ENCODE measurements at places on chromosomes 1 and 21.

DNA sequence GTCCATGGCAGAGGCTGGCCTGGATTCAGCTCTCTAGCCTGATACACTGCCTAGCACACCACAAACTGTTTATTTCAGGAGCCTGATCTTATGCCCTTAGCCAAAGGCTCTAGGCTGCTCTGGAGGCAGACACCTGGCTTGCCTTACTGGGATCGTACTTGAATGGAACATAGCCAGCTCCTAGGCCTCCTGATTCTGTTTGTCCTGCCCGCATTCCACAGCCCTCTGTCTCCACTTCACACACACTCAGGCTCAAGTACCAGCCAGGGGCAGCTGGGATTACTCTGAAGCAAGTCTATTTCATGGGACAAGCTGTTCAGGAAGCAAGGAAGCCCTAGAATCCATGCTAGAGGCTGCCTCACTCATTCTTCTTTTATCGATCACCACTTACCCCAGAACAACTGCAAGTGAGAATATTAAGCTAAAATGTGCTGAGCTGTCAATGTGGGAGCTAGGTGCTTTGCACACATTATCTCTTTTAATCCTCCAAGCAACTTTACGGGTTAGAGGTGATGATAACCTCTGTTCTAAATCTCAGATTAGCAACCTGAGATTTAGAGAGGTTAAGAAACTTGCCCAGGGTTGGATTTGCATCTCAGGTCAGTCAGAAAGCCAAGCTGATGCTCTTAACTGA lies 31.1 kb upstream of the CYP4B1 start:
- DNase-seq = no peak

DNA sequence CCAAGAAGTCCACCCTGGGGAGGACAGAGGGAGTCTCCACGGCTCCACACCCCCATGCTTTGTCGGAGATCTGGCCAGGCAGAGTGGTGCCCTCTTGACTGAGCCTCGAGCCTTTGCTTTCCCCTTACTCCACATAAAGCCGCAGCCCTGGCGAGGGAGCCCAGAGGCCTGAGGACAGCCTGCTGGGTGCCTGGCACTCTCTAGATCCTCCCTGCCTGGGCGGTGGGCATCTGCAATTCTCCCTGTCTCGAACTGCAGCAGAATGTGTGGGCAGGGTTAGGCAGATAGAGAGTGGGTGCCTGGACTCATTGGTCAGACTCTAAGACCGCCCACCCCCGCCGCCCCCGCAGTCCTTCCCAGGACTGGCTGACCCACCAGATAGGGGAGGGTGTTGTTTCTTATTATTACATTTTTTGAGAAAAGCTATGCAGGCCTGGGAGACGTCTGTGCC lies 13.9 kb downstream of the EPHX1 start:
- no peak for DNase-seq

DNA sequence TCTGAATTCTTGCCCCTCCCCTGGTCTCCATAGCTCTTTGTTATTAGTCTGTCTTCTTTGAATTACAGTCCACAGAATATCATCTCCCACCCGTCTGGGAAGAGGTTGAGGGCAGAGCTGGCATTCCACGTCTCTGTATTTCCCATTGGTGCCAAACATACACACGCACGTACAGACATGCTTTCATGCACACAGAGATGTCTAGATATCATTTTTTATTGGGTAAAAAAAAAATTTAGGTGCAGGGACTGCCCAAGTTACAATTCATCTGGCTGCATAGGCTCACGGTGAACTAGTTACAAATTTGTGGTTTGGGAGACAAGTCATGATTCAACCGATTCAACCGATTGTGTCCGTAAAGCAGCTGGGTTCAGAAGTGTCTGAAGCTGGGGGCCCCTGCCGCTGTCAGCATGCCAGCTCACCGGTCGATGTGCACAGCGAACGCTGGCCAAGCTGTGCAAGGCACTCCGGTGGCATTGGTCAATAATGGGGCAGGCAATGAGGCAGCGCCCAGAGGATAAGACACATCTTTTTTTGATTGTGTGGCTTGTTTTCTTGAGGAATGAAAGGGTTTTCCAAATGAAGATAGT lies 73.7 kb downstream of the KCNN3 start:
- DNase-seq = no peak

DNA sequence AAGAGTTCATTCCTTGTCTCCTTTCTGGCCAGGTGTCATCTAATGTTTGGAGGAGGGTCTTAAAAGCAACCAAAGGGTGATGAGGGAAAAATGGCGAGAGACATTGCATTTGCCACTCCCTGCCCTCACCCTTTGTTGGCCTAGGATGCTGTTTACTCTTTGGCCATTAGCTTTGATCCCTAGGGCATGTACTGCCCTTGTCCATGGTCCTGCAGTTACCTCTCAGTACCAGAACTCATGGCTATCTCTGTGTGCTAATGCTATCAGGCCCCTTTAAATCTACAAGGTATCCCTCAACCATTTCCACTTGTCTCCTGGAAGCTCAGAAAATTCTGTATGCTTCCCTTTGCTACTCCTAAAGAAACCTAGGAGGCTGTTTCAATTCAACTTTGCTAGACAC lies 424.8 kb upstream of the PLXNA2 start:
- DNase-seq = no peak

DNA sequence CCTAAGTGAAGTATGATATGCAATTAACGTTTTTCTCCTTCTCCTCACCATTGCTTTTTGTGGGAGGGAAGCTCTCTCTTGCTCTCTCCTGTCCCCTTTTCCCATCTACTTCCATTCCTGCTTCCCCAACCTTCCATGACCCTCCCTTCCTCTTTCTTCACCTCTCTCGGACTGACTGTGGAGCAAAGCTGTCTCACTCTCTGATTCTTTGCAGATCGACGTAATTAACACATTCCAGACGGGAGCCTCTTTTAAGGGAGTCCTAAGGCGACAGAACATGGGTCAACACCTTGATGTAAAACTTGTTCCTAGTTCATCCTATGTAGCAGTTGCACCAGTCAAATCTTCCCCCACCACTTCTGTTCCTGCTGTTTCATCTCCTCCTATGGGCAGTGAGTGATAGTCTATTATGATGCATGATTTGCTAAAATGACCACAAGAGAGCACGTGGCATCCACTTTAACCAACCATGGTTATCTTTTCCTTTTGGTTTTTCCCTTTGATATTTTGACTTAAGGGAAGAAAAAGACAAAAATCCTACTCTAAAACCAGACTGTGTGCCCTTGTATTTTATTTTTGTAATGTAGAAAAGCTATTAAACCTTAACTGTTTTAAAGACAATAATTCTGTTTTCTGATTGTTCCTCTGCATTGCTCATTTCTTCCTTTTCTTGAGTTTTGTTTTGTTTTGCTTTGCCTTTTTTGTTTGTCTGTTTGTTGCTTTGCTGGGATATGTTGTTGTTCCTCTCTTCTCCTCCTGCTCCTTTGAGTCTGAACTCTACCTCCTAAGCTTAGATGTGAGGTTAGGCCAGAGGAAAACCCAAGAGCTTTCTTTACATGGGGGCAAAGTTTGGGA lies 31.7 kb upstream of the LAX1 start:
- DNase-seq = no peak

DNA sequence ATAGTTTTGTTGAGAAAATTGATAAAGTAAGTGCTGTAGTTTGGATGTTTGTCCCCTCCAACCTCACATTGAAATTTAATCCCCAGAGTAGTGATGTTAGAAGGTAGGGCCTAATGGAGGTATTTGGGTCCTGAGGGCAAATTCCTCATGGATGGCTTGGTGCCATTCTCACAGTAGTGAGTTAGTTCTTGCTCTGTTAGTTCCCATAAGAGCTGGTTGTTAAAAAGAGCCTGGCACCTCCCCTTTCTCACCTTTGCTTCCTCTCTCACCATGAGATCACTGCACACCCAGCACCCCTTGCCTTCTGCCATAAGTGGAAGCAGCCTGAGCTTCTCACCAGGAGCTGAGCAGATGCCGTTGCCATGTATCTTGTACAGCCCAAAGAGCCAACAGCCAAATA lies 354.8 kb upstream of the NFIA start:
- DNase-seq = no peak

DNA sequence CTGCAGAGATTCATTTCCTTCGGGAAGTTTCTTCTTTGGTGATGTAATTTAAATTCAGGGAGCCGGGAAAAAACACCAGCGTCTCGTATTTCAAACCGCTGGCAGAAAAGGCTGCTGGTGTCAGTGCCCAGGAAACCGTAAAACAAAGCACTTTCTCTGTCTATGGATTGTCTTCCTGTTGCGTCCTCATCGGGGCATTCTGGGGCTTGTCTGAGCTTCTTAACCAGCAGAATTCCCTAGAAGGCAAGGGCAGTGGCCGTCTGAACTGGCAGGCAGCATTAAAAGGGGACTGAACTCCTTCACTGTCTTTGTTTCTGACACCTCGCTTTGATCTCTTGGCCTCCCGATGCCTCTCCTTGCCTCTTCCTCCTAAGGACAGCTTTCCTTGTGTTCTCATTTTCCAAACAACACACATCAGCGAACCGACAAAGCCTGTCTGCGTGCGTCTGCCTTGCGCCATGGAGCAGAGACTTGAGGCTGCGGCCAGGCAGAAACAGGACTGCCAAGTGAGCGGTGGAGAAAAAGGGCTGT lies 391.6 kb upstream of the VAMP3 start:
- DNase-seq = peak; percentile 81

- DNase-seq = no peak
Measured at GRCh38 chr1:224582041-224582440, 34.1 kb upstream of the CNIH3 start.

DNA sequence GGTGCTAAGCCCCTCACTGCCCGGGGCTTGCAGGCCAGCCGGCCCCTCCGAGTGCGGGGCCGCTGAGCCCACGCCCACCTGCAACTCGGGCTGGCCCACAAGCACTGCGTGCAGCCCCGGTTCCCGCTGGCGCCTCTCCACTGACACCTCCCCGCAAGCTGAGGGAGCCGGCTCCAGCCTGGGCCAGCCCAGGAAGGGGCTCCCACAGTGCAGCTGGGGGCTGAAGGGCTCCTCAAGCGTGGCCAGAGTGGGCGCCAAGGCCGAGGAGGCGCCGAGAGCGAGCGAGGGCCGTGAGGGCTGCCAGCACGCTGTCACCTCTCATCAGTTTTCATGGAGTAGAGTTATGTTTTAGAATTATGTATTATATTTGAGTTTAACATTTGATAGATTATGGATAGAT lies 176.5 kb upstream of the FAM78B start:
- DNase-seq = no peak

- peak; percentile 86 for DNase-seq
Measured at GRCh38 chr1:12166834-12167492, at the start of gene TNFRSF1B. Gene TNFRSF1B, plus strand, starts transcription at chr1:12166991. Its CDS starts 101 bp downstream, at chr1:12167092.

- DNase-seq = no peak
Measured at GRCh38 chr1:39061951-39062350, 35.8 kb downstream of the NDUFS5 start.

- no peak for DNase-seq
Measured at GRCh38 chr1:41367288-41367642, 6.0 kb downstream of the FOXO6 start.

DNA sequence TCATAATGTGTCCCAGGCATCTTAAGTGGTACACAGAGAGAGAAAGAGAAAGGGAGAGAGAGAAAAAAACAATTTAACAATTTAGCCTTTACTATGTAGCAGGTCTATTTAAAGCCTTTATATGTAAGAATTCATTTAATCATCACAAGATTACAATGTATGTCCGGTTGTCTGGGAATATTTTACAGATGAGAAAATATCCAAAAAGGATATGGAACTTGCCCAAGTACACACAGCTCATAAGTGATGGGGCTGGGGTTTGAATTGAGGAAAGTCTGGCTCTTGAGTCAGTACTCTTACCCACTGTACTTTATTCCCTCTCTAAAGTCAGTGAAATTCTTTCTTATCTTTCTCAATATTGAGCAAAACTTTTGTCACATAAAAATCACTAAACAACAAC lies 104.6 kb downstream of the LYPLAL1 start:
- no peak for DNase-seq

DNA sequence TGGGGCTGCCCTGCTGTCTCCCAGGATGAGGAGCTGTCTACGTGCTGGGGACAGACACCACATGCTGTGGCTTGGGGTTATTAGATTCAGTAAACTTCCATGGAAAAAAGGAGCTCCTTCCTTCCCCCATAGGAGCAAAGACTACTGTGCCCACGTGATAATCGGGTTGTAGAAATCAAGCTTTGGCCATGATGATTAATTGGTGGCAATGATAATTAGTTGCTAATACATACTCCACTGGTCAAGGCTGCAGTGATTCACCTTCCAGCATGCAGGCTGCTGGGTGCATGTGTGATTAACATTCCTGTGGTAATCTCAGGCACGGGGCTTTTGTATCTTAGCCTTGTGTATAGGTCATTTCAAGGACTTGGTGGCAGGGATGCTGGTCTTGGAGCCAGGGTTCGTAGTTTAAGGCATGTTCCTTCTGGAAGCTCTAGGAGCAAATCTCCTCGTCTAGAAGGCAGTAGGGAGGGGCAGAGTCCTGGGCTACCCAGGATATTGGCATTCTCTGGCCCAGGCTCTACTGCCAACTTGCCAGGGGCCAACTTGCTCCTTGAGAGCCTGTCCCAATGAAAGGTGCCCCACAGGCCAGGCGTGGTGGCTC lies 41.4 kb downstream of the TMCO4 start:
- DNase-seq = peak; percentile 92

GRCh38 chr1:53393325-53393792 lies 65.5 kb upstream of the LRP8 start:
- peak; percentile 91 for DNase-seq

DNA sequence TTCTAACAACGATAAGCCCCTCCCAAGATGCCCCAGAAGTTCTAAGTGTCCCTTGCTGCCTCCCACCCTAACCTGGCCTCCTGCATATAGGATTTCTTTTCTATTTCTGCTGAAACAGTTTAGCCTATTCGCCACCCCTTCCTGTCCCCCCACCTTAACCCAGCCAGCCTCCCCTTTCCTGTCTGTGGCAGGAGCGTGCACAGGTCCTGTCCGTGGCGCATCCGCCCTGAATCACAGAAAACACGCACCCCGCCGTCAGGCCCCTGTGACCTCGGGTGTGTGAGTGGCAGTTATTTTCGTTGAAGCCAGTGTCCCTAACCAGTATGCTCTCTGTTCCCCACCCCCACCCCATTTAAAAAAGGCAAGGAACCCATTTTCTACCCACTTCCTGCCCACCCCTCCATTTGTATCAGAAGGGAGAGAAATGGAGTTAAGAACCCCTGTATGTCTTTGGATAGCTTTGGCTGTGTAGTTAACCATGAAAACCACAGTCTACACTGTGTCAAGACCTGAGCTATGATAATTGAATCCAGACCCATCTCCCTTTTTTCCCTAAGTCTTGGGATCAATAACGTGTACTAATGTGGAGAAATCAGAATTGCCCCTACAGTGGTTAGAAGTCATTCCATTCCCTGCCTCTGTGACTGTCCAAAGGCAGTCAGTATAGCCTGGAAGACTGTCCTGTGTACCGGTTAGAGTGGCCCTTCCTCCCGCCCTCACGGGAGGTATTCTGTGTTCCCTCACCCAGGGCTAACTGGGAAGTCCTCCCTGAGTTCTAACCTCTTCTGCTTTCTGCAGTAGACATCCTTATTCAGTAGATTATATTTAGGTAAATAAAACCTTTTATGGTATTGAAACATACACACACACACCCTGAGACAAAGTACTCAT lies 1.8 kb downstream of the PLEKHO1 start:
- no peak for DNase-seq
